RKO (cell line): ENCODE measurements at places on chromosomes 3 and 15.

GRCh38 chr3:98972155-98972554 lies 70.7 kb upstream of the DCBLD2 start:
- no peak for DNase-seq

DNA sequence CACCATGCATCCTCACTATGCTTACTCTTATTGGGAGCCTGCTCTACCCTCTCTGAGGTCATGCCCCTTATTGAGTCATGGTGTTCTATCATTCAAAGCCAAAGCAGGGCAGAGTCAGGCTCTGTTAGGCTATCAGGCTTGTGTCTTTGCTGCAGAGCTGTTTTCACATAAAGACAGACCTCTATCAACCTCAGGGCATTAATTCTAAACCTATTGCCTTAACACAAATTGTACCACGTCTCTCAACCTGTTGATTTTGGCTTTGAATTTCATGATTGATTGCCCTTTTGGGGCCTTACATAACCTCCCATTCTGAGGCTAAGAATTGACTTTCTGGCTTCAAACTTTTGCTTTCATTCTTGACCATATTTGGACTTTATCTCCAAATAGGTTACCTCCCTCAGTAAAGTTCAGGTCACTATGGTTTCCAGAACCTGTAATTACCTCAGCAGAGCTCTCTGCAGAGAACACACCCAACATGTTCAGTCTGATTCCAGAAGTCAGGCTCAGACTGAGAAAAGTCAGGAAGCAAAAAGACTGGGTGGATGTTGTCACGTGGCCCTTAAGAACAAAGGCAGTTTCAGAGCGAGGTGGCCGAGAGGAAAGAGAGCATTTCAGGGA lies 221.4 kb upstream of the NANOGP8 start:
- DNase-seq, result peak; percentile 52

GRCh38 chr15:81052046-81052445 lies 51.3 kb downstream of the TLNRD1 start:
- DNase-seq, result no peak

DNA sequence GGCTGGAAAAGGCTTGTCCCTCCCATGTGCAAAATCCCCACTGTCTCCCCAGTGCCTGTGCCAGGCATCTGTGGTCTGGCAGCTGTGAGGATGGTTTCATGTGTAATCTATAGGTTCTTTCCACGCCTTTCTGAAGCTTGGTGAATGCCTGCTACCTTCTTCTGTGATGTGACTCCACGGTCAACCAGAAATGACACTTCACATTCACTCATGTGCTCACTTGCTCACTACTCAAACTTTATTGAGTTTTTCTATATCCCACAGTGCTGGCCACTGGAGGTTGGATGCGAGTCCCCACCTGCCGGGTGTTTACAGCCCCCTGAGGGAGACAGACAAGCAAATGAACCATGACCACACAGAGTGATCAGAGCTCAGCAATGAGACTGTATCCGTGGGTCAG lies 27.9 kb upstream of the TLE3 start:
- DNase-seq, result no peak

GRCh38 chr15:100858294-100858693 lies 21.3 kb upstream of the ALDH1A3 start:
- DNase-seq, result no peak

DNA sequence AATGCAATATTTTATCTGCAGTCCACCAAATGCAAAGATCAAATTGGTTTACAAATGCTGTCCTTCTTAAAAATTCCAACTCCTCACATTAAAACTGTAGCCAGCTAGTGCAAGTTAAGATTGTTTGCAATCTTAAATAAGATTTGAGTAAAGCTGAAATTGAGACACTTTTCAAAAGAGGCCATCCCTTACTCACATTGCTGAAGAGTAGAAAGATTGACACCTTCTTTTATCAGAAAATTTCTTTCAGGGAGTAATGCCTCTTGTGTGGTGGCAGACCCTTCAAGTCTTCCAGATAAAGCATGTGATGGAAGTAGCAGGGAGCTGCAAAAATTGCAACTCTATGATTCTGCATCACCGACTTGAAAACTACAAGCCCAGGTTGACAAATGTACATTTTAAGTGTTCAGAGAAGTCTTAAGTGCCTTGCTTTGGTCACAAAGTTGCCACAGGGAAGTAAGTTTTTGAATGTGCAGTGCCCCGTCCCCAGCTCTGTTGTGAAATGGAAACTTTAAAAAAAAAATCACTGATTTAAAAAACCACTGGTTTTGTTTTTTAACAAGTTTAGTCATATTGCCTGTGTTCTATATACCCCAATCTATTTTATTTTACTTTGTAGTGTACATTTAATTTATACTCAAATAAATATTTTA lies 12.6 kb downstream of the CD86 start:
- no peak for DNase-seq

- no peak for DNase-seq
These were observed 132.9 kb downstream of the MAGI1 start for GRCh38 chr3:65905771-65906170.

DNA sequence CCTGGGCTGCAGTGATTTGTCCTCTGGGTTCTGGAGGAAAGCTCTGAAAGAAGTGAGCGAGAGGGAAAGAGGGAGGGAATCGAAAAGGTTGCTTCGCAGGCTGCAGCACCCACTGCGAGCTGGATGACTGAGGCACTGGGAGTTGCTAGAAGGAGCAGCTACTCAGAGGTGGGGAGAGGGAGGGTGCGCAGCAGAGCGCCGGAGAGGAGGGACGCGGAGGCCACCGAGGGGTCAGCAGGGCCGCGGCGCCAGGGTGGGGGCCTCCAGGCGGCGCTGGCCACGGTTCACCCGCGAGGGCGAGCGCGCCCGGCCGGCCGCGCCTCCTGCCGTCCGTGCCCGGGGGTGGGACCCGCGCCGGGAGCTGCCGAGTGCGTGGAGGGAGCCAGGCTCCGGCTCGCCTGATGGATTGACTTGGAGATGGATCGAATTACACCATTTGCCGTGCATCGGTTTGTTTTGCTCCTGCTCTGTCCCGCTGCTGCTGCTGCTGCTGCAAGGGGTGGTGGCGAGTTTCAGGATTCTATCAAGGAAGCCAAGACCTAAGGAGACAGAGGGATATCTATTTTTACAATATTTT lies at the start of gene SEMA6D:
SEMA6D (plus strand) TSS at position 470 of the 577 bp plus-strand sequence. CDS start 42,294 bp downstream, outside the sequence.
- no peak for DNase-seq

DNA sequence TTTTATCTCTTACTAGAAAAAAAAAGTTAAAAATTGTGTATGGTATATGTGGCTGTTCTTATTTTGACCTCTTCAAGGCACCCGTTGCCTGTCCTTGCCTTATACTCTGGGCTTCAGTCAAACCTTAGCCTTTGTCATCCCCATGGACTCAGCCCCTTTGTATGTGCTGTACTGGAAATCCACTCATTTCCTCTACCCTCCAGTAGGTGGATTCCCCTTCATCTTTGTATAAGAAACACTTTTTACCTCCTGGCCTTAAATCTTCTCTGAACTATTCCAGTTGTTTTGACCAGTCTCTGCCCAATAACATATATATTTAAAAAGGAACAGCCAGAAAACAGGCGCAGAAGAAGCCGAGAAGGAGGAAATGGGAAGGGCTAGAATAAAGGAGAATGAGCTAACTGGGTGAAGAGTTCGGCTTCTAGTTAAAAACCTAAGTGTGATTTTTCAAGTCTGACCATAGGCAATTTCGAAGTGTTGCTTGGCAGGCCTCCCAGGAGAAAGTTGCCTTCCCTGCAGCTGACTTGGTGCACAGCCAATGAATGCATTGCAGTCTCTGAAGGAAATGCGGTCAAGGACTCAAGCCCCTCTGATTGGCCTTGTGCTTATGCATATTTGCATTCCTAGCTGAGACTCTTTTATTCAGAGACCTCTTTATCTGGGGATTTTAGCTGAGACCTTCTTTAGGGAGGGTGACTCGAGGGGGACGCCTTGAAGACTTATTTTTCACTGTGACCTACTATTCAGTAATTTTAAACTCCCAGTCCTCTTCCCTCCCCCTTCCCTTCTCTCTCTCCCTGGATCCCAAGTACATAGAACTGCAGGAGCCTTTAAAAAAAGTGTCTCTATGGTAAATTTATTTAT lies 277.4 kb downstream of the ROBO1 start:
- peak; percentile 38 for DNase-seq

DNA sequence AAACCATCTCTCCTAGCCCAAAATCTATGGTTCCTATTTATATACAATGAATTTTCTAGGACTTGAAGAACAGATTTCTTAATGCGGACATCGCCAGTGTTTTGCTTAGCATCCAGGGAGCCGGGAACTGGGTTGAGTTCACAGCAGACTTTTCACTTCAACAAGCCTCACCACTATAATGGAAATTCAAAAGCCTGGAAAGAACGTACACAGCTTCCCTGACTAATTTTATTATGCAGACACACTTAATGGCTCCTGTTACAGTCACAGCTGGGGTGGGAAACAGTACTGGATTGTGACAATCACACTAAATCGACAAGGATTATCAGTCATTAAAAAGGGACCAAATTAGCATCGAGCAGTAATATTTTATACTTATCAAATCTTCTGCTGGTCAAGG lies 129.2 kb upstream of the BNIP2 start:
- no peak for DNase-seq

GRCh38 chr15:48638963-48639362 lies 6.5 kb downstream of the FBN1 start:
- no peak for DNase-seq

GRCh38 chr3:40842714-40843113 lies 318.0 kb downstream of the ZNF621 start:
- no peak for DNase-seq

DNA sequence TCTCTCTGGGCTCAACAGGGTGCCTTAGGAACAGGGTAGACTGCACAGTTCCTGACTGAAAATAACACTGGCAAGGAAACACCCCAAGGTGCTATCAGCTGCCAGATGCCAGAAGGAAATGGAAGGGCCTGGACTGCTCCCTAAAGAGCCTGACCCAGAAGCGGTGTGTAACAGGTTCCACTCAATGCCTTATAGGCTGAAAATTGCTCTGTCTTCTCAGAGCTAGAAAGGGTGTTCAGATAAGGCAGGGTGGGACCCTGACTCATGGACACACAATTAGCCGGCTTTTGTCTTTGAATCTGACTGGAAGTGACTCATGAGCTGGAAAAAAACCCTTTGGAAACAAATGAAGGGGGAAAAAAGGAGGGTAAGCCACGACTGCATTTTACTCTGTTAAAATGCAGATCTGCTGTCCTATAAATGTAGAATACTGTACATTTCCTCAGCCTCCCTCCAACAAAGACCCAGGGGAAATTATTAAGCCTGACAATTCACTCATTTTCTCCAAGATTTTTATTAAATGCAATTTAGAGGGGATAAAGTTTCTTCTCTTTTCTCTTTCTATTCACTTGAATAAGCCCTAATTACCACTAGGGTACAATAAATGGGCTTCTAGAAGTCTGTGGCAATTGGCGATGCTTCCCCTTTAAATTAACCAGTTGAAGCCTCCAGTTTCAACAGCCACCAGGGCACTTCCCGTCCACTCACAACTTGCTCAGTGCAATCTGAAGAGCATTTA lies 160.2 kb upstream of the TBL1XR1 start:
- peak; percentile 96 for DNase-seq

- peak; percentile 38 for DNase-seq
These were observed 10.6 kb downstream of the DENND6A start for GRCh38 chr3:57682284-57682683.

- no peak for DNase-seq
These were observed 223.8 kb downstream of the ADAMTS9 start for GRCh38 chr3:64463981-64464380.

DNA sequence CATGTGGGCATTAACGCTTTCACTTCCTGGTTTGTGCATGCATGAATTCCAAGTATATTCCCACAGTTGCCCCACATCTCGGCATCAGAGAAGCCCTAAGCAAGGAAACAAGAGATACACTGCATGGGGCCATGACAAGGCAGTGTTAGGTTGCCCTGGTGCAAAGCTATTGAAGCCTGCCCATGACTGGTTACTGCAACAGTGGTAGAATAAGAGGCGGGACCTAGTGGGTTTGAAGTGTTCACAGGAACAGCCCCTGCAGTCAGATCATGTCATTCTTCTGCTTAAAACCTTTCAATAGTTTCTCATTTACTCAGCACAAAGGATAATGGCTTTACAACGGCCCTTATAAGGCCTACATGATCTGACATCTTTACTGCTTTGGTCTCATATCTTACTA lies 80.9 kb upstream of the TOPAZ1 start:
- no peak for DNase-seq

- DNase-seq, result no peak
These were observed 1.9 kb upstream of the GPD1L start for GRCh38 chr3:32104492-32104891.

DNA sequence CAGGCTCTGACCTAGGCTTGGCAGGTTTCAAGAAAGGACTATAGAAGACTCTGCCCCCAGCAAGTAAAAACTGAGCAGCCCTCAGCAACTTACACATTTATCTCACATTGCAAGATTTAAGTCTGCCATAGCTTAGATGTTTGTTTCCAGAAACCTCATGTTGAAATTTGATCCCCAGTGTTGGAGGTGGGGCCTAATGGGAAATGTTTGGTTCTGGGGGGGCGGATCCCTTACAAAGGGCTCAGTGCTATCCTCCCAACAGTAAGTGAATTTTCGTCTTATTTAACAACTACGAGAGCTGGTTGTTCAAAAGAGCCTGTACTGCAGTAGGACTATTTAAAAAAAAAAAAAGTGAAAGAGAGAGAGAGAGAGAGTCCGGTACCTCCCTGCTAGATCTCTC lies 125.2 kb upstream of the PROK2 start:
- no peak for DNase-seq

- DNase-seq, result no peak
These were observed 29.0 kb downstream of the PTH1R start for GRCh38 chr3:46906471-46907058.

DNA sequence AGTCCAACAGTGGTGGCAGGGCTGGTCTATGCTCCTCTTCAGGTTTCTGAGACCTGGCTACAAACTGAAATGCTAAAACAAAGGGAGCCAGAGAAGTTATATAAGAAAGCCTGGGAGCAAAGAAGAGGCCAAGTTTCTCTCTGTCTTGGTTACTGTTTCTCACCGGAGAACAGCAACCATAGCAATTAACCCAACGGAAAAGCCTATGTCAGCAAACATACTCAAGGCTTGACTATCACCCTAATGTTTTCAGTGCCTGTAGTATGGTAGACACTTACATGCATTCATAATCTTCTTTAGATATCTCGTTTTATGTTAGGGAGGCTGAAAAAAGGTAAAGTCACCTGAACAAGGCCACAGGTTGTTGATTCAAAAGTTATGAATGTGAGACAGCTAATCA lies 86.3 kb upstream of the CLSTN2 start:
- DNase-seq, result no peak

GRCh38 chr15:100140527-100141308 lies 201.1 kb downstream of the ADAMTS17 start:
- DNase-seq, result no peak

DNA sequence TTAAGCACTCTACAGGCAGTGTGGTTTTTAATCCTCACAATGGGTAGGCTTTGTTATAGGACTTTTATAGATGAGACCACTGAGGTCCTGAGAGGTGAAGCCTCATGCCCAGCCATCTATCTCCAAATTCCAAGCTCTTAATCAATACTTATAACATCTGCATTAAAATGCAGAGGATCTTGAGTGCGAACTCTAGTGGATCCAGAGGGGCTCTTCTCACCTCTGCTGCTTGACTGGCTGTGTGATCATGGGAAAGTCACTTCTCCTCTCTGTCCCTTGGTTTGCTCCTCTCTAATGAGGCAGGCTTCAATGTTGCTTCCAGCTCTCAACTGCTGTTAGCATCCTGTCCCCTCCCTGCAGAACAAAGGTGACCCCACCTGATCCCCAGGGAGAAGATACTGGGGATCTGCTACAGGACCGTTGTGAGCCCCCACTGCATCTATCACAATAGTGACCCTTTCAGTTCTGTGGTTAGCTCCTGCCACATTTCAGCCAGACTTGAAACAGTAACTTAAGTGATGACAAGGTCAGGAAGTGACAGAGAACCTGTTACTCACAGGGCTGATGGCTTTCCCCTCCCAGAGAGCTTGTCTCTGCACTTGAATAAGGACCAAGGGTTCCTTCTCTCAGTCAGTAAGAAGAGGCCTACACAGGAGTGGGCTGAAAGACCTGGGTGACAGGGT lies 1.3 kb downstream of the SLC27A2 start:
- DNase-seq, result peak; percentile 82
